Stimulated activated CD8-positive, alpha-beta memory T cell treated with anti-CD3 and anti-CD28 coated beads, Interleukin-7, amount 100 ng/mL, for 1 hour (primary cell): ENCODE measurements at places on chromosomes 2 and 18.

DNA sequence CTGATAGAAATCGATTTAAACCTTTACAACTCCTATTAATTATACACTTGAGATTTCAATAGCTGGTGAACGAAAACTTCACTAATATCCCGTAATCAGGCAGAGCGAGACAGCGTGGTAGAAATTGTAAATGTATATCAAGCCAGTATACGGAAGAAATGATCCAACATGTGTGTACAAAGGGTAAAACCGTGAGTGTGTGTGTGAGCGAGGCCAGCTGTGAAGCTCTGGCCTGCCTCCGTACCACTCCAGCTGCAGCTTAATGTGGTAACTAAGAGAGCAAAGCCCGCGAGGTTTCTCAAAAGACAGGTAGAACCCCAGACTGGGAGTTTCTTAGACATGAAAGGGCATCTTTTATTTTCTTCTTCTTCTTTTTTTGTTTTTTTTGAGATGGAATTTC lies 52.3 kb upstream of the ZNF516 start:
- no peak for DNase-seq

GRCh38 chr2:102753563-102754159 lies 8.2 kb upstream of the TMEM182 start:
- DNase-seq: no peak

GRCh38 chr2:176479961-176480360 lies 210.7 kb downstream of the MTX2 start:
- DNase-seq: no peak

DNA sequence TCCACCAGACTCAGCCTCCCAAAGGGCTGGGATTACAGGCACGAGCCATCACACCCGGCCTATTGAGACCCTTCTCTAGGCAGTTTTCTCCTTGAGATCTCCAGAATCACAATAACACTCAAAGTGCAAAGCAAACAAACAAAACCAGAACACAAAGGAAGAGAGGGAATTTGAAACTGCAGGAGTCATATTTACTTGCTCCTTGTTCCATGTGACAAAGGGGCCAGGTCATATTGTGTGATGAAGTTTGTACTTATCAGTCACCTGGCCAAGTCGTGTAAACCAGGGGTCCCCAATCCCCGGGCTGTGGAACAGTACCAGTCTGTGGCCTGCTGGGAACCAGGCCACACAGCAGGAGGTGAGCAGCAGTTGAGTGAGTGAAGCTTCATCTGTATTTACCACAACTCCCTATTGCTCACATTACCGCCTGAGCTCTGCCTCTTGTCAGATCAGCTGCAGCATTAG lies 26.5 kb downstream of the SCYGR8 start:
- DNase-seq: no peak

GRCh38 chr2:190592831-190593230 lies 56.1 kb upstream of the NAB1 start:
- DNase-seq: no peak

- no peak for DNase-seq
Observed at GRCh38 chr2:55196526-55196925, 35.6 kb downstream of the CLHC1 start.

DNA sequence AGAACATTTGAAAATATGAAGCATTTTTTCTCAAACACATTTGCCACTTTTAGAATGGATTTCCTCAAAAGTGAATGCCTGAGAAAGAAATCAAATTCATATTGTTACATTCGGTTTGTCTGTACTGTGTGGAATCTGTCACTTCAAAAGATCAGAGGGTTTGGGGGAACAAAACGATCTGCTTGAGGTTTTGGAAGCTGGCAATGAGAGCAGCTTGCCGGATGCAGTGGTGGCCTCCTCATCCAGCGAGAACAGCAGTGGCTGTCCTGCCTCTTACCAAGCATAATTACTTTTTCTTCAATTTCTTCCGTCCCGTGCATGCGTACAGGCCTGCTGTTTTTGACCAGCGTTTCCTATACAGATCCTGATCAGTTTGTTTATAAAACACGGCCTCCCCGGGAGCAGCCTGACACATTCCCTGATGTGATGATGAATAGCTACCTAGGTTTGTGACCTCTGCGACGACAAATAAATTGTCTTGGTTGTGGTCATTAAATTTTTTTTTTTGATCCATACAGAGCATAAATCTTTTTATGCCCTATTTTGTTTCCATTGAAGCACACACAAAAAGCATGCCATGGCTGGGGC lies 45.2 kb downstream of the ITGA6 start:
- no peak for DNase-seq

GRCh38 chr18:78724214-78724914 lies 255.3 kb upstream of the SALL3 start:
- no peak for DNase-seq

DNA sequence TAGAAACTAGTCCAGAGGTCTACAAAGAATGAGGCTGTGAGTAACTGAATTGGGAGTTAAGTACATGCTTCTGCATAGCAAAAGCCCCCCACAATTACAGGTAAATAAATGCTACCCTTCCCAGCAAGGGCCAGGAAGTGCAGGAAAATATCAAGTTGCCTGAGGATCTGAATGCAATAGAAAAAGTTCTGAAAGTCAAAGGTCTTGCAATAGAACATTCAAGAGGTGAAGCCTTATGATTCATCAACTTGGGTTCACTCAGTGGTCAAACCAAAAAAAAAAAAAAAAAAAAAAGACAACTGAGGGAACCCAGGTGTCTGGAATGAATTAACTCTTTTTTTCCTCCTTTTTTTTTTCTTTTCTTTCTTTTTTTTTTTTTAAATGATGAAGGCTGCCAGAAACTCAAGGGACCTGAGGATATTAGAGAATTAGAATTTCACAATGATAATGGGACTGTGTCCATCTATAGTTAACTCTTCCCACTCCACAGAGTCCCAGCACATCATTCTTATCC lies 42.9 kb upstream of the RFX8 start:
- DNase-seq: no peak

DNA sequence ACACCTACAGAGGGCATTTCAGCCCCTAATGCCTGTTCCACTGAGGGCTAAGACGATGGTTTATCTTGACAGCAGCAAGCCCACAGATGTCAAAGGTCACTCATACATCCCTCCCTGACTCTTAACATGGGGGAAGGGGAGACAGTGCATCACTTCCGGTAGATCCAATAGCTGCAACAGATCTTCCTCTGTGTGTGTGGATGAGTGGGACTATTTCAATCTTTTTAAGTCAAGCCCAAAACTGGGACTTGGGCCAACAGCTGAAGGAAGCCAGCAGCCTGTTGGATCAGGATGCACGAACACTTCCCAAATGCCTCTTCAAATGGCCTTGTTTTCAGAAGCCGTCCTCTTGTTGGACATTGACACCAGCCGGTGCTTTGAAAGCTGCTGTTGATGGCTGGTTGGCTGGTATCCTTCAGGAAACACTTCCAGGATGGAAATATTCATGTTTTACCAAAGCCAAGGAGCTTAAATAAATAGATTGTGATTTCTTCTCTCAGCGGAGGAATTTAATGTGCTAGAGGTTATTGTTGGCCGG lies 59.2 kb downstream of the IL1R2 start:
- DNase-seq: no peak

GRCh38 chr2:501667-502066 lies 175.5 kb downstream of the TMEM18 start:
- DNase-seq: no peak

GRCh38 chr2:58137221-58137620 lies 90.6 kb downstream of the VRK2 start:
- DNase-seq: no peak

DNA sequence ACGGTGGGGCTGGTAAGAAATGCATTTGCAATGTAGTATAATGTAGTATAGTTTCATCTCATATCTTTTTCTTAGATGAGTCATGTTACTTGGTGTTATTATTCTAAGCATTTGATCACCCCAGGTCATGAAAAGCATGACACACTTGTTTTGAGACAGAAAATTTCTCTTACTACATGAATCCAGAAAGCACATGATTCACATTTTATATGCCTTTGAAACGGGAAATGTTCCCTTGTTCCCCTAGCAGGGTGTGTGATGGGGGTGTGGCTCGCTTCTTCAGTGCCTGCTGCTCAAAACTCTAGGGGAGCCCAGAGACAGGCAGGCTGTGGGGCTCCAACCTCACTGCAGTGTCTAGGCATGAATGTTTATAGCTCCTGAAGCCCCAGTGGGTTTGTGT lies 116.0 kb upstream of the RAB27B start:
- no peak for DNase-seq

DNA sequence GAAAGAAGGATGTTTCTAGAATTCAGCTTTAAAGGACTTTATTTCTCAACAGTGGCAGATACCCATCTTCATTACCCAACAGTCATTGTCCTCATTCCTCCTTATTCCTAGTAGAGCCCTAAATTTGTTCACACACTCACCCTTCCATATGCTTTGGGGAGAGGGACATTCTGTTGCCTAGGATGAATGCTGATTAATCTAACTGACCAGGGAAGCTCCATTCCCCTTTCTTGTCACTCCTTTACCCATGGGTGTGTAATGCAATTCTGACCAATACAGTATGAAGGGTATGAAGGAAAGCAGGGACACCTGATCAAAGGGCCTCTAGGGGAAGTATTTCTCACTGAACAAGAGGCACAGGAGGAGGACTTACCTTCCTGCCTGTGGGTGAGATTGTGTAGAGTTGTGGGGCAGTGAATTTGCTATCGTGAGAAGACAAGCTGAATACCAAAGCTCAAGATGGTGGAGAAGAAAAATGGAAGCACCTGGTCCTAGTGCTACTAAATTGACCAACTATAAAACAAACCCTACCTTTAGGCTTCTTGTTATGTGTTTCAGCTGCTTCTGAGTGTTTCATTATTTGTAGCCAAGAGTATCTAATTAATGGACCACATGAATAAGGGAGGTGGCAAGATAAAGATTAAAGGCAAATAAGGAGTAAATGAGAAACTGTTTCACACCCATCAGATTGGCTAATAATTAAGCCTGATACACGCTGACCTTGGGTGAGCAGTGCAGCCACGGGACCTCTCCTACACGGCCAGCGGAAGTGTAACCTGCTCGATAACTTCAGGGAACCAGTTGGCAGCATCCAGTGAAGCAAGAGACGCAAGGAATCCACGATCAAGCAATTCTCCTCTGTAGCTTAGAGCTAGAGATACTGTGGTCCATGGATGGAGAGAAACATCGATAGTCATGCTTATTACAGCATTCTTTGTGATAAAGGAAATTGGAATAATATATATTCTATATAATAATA lies 202.3 kb downstream of the MYCN start:
- no peak for DNase-seq

DNA sequence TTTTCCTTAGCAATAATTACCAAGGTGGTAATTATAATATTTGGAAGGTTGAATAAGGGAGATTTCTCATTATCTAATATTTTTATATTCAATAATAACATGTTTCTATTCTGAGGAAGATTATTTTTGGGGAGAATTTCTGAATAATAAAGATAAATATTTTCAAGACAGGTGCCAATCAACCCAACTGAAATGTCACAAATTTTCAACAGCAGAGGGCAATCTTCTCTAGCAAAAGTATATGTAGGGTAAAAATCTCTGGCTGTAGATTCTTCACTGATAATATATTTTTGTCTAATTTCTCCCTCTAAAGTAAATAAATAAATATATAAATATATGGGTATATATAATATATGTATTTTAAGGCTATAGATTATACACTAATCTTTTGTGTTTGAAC lies 1187.2 kb upstream of the CRIM1 start:
- DNase-seq: no peak

- no peak for DNase-seq
Observed at GRCh38 chr2:240287011-240287410, 146.6 kb upstream of the OTOS start.

- no peak for DNase-seq
Observed at GRCh38 chr2:60100034-60100433, 453.4 kb downstream of the BCL11A start.

DNA sequence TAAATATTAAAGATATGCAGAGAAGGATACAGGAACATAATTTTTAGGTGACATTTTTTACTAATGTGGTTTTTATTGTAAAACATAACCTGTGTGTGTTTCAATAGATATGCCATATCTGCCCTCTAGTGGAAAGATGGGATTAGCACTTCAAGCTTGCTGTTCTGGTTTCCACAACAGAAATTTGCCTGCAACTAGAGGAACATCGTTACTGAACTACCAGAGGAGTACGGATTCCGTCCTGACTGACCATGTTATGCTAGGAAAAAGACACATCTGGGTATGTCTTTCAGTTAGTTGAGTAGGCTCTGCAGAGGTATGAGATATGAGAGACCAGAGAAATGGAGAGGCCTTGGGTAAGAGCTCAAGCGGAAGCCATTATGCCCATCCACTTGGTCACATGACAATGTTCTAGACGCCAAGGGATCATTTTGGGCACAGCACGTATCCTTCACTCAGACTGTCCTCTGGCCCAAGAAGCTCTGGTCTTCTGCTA lies 104.9 kb downstream of the MBD2 start:
- no peak for DNase-seq

GRCh38 chr18:70172225-70172624 lies 33.3 kb downstream of the RTTN start:
- DNase-seq: no peak

- no peak for DNase-seq
Observed at GRCh38 chr2:44952143-44952805, 10.8 kb downstream of the SIX3 start.

GRCh38 chr18:62258616-62259015 lies 66.5 kb upstream of the TNFRSF11A start:
- no peak for DNase-seq

- no peak for DNase-seq
Observed at GRCh38 chr2:224369028-224369632, 32.8 kb downstream of the FAM124B start.

DNA sequence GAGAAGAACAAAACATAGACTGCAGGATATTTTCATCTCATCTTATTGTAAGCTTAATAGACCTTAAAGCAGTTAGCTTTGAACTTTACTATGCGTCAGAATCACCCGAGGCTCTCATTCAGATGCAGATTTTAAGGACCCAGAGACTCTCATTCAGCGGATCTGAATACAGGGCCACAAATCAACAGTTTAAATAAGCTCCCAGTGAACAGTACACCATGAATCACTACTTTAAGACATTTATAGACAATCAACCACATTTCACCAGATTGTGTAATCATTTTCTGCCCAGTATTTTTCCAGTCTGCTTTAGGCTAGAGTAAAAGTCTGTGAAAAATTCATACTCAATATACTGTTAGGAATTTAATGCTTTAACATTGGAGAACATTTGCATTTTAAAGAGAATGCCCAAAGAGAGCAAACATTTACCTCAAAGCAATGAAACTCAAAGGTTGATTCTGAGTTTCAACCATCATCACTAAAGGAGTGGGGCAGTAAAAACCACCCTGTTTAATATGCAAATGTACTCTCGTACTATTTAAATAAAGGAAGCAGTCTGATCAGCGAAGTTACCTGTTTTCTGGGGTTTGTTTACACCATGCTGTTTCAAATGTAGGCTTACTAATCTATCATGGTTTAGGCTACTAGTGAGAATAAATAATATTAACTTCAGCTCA lies 11.0 kb upstream of the ALPK2 start:
- no peak for DNase-seq

DNA sequence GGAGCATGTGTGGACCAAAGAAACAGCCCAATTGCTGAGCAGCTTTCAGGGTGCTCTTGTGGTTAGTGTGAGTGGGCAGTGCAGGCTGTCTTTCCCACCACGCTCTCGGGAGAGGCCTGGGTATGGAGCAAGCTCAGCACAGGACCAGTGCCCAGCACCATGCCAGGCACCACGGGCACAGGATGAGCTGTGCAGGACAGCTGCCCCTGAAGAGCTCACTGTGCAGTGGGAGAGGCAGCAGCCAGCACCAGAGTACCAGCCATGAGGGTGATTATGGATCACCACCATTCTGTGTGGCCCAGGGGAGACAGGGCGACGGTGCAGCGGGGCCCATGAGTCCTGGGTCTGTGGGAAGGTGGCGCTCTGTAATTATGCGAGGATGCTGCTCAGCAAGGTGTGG lies 29.7 kb upstream of the FAHD2A start:
- no peak for DNase-seq
